ENCODE measurements at places on chromosomes 2 and 18.

DNA sequence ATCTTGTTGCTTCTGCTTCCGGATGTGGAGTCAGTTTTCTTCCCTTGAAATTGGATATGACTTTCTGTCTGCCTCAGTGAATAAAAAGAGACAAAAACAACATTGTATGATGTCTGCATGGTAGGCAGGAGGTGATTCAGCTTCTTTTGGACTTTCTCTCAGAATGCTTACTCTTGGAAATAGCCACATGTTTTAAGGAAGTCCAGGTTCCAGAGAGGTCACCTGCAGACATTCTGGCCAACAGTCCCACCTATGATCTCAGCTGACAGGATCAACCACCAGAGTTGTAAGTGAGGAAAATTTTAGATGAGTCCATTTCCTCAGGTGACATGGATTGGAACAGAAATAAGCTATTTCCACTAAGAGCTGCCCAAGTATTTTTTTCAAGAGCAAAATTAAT lies 508.7 kb upstream of the FAM98A start:
- DNase-seq, result no peak

DNA sequence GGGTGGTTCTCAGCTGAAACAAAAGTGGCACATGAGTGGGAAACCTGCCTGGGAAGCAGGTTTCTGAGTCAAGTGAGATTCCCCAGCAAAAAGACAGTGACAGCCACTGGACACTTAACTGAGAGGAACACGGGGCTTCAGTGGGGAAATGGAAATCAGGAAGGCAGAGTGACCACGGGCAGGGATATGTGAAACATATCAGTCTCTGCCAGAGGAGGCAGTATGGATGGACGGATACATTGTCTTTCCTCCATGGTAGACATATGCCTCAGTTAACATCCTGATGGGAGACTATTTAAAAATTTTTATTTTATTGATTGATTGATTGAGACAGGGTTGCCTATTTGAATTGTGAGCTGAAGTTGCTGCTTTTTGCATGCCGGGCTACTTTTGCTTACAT lies 292.1 kb downstream of the NBAS start:
- DNase-seq, result no peak

- peak; percentile 12 for DNase-seq
Observed at GRCh38 chr2:64202206-64202845, 58.1 kb upstream of the PELI1 start.

- no peak for DNase-seq
Observed at GRCh38 chr2:214379227-214379626, 31.6 kb upstream of the VWC2L start.

- no peak for DNase-seq
Observed at GRCh38 chr18:34976123-34976522, 65.1 kb upstream of the MAPRE2 start.

- no peak for DNase-seq
Observed at GRCh38 chr2:170212625-170213280, 34.8 kb downstream of the MYO3B start.

- DNase-seq, result no peak
Observed at GRCh38 chr18:55779691-55780585, 191.9 kb upstream of the TCF4 start.

GRCh38 chr2:74841641-74842040 lies 7.7 kb downstream of the HK2 start:
- no peak for DNase-seq

DNA sequence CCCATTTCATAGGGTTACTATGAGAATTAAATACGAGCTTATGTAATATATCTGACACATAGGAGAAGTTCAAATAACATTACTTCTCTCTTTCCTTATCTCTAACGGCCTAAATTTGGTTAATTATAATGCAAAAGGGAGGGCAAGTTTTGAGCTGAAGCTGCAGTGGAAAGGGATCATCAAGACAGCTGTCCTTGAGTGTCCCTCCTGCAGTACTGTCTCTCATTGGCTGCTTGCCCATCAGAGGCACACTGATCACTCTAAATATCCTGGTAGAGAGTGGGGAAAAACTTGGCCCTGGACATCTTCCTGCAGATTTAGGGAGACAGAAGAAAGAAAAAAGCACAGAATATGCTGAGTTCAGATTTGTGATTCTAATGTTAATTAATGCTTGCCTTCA lies 186.0 kb downstream of the CAMKMT start:
- no peak for DNase-seq

GRCh38 chr18:64164883-64165282 lies 16.0 kb upstream of the LINC00305 start:
- DNase-seq, result no peak

DNA sequence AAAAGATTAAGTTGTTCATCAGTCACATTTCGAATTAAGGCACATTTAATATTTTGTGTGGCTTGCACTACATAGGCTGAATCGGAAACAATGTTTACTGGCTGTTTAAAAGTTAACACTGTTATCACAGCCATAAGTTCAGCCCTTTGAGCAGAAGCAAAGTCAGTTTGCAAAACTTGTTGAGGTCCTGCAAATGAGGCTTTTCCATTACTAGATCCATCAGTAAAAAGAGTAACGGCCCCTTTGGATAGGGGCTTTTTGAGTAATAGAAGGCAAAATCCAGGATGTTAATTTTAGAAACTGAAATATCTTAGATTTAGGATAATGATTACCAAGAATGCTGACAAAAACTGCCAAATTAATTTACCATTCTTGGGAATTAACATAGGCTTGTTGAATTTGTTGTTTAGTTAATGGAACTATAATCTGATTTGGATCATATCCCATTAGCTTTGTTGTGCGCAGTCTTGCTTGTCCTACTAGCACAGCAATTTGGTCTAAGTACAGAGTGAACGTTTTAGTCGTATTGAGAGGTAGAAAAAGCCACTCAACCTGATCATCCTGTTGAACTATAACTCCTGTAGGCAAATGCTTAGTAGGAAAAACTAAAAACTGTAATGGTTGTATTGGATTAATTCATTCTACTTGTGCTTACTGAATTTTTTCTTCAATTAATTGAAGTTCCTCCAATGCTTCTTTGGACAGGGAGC lies 13.9 kb upstream of the SUCLG1 start:
- DNase-seq, result no peak

GRCh38 chr2:107111623-107112022 lies 225.7 kb upstream of the ST6GAL2 start:
- DNase-seq, result no peak

GRCh38 chr2:4412637-4413187 lies 709.3 kb downstream of the DCDC2C start:
- DNase-seq, result no peak

DNA sequence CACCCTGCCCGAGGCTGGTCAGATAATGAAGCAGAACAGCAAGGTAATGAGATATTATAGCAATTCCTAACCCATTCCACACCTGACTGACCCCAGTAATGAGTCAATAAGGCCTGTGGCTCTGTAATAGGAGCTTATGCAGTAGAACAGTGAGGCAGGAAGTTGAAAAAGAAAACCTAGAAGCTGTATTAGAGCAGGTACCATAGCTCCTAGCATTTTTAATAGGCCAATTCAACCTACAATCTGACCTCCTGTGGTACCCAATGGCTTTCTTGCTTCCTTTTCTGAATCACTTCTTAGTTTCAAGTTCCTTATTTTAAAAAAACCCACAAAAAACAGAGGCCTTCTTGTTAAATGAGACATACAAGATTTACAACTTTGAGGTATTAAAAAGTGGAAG lies 43.6 kb upstream of the MAP2 start:
- no peak for DNase-seq

DNA sequence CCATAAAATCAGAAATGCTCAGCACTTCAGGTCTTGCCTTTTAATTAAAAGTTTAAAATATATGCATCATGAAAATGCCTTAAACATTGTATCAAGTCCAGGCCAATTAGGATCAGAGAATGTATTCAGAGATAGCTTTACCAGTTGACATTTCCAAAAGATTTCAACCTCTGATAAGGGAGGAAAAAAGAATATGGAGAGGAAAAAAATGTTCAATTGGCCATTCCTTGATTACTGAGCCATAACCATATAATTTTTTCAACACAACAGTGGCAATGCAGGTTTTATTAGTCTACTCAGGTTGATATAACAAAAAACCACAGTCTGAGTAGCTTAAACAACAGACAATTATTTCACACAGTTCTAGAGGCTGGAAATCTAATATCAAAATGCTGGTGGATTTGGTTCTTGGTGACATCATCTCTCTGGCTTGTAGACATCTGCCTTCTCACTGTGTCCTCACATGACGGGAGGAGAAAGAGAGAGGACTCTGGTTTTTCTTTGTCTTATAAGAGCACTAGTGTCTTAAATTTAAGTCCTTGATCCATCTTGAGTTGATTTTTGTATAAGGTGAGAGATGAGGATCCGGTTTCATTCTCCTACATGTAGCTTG lies 111.9 kb downstream of the IRS1 start:
- no peak for DNase-seq

GRCh38 chr2:188993247-188993646 lies 19.1 kb downstream of the COL3A1 start:
- no peak for DNase-seq

- DNase-seq, result no peak
Observed at GRCh38 chr2:69619725-69620124, 23.8 kb downstream of the AAK1 start.

DNA sequence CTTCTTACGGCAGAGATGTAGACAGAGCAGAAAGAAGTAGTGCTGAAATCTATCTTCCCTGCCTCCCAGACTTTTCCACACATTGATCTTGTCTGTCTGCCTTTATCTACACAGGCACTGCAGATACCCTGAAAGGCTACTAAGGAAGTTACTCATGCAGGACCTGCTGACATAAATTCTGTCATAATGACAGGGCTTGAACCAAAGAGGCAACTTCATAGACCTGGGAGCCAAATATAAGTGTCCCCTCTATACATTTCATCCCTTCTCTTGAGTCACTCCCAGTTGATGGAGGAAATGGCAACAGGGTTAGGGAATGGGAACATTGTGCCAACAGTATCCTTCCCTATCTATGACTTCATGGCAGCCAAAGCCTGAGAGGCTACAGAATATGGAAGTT lies 157.5 kb downstream of the TNS1 start:
- DNase-seq, result no peak

DNA sequence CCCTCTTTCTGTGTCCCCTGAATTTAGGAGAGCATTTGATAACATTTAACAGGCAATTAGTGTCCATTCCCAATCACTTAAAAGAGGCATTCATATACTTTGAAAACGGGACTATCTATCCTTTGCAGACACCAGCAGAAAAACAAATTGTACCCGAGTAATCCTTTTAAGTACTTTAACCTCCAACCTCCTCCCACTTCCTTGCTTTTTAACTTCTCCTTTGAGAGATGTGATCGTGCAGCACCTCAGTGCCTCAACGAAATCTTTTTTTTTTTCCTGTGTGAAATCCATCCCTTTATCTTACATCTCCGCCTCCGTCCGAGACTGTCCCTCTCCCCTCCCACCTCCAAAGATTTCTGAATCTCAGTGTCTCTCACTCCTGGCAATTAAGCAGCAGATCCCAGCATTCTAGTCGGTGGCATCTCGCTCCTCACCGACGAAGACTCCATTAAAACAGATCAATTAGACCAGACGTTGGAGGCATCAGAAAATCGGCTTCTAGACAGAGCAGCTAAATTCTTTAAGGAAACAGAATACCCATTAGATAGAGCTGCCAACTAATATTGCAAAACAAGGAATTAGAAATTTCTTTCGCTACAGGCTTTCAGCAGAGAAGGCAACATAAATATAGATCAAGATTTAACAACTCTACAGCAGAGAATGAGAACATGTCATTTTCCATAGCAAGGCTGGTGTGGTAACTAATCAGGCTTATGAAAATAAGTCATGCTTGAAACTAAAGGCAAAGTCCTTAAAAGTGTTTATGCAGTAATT lies 1.9 kb upstream of the TMEFF2 start:
- DNase-seq, result no peak

GRCh38 chr2:136916131-136916530 lies 150.8 kb downstream of the THSD7B start:
- no peak for DNase-seq

DNA sequence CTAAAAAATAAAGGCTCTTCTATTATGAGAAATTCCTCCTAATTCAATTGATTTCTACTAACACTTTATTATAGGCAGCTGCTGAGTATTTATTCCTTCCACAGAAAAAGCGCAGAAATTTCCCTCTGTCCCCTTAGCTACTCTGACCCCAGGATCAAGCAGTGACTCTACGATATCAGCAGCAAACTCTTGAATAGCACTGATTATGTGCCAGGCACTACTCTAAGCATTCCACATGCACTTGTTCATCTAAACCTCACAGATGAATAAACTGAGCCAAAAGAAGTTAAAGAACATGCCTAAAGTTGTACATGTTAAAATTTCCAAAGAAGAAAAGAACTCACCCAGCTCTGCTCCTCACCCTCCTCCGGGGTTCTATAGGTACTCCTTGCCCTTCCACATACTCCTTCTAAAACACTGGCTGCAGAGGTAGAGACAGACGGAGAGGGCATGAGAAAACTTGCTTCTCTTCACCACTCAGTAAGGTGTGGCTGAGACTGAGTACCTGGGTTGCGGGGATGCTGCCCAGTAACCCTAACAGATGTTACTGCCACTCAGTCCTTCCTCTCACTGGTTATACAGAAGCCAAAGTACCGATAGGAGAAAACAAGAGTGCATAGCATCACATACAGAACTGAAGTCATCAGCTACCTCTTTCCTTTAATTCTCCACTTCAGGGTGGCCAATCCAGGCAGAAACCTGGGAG lies 9.9 kb downstream of the C1D start:
- DNase-seq, result no peak

GRCh38 chr2:232464544-232464885 lies 8.6 kb downstream of the ALPI start:
- DNase-seq, result no peak

DNA sequence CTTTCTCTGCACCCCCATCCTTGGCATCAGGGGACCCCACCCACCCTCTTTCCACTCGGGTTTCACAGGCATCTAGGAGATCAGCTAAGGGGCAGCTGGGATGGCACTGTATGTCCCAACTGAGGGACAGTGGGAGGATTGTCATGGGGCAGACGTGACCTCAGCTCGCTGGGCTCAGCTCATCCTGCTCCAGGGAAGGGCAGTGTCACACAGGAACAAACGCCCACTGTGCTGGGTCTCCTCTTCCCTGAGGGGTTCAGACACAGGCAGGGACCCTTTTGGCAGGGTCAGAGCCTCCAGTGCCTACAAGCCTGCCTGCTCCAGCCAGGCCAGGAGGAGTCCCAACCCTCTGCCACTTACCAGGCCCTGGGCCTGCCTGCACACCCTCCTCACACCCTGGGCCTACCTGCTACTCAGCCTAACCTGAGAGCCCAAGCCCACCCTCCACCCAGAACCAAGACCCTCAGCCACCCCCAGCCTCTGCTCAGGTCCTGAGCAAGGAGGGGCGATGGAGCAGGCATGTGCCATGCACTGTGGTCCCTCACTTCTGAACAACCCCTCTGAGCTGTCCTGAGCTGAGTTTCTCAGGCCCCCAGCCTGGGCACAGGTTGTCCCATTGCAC lies 68.2 kb downstream of the HS1BP3 start:
- DNase-seq, result no peak

All from fibroblast of upper back skin (primary cell).